ENCODE measurements at places on chromosomes 4 and X.

DNA sequence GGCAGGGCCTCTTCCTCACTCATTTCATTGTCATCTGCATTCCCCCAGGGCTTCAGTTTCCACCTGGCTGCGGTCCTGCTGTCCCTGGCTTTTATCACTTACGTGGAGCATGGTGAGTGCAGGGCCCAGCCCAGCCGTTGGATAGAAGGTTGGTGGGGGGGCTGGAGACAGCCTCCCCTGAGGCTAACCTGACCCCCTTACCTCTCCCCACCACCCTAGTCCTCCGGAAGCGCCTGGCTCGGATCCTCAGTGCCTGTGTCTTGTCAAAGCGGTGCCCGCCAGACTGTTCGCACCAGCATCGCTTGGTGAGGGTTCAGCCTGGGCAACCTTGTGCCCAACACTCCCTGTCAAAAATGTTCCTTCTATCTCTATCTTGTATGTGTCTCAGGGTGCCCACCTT is 5.8 kb upstream of the EBP start:
- no peak for DNase-seq

DNA sequence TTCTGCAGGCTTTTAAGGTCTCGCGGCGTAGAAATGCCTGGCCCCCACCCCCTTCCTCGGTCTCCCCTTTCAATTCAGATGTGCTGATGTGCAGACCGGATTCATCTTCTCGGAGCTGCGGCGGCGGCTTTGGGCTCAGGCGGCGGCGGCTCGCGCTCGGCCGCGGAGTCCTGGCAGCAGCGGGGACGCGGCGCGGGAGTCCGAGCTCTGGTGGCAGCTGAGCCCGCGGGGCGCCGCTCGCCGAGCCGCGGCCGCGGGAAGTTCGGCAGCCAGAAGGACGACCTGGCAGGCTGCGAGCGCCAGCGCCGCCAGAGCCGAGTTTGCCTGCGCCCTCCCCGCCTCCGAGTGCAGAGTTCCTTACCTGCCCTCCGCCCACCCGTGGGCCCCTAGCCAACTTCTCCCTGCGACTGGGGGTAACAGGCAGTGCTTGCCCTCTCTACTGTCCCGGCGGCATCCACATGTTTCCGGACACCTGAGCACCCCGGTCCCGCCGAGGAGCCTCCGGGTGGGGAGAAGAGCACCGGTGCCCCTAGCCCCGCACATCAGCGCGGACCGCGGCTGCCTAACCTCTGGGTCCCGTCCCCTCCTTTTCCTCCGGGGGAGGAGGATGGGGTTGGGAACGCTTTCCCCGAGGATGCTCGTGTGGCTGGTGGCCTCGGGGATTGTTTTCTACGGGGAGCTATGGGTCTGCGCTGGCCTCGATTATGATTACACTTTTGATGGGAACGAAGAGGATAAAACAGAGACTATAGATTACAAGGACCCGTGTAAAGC is 448 bp downstream of the TLL1 start:
- DNase-seq = no peak

- DNase-seq = no peak
Measured at GRCh38 chr4:89298788-89299152, 8.8 kb downstream of the GPRIN3 start.

DNA sequence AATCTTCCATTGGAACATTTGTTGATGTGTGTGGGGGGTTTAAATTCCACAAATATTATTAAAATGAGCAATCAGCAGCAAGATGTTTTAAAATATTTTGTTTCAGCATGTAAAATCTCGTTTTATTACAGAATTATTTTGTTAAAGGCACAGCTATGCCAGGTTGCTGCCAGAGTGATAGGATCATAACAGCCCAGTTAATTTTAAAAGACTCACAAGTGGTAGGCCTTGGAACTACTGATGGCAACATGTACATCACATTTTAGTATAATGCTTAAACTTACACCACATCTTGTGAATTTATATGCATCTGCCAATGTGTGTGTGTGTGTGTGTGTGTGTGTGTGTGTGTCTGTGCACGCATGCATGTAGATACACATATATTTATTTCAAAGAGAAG is 97.8 kb upstream of the SPRY1 start:
- no peak for DNase-seq

All from activated CD8-positive, alpha-beta memory T cell treated with anti-CD3 and anti-CD28 coated beads for 1 hour (primary cell).